HS-5 (cell line): ENCODE measurements at places on chromosomes 6 and 20.
A peak's percentile ranks its signal among the peaks of the same experiment; 100 is the strongest.

DNA sequence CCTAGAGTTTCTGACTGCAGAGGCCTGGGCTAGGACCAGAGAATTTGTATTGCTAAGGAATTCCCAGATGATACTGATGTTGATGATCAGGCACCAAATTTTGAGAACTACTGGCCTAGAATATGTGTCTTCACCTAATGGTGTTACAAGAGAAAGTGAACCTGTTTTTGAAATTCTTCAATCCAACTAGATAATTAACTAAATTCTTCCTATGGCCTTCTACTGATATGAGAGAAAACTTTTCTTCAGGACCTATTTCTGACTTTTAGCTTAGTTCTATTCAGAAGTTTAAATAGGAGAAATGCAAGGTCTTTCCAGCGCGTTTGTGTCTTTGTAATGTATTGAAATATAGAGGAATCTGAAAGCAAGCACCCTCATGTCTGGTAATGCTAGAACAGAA is 7.3 kb downstream of the NKAIN2 start:
- DNase-seq: no peak

DNA sequence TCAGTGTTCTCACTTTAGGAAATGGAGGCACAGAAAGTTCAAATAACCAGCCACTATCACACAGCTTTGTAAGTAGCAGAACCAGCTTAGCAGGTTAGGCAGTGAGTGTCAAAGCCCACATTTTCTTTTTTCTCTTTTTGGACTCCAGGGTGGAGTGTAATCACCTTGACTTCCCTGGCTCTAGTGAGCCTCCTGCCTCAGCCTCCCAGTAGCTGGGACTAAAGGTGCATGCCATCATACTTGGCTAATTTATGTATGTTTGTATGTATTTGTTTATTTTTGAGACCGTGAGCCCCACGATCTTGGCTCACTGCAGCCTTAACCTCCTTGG is 7.8 kb upstream of the NCOA3 start:
- DNase-seq: no peak

DNA sequence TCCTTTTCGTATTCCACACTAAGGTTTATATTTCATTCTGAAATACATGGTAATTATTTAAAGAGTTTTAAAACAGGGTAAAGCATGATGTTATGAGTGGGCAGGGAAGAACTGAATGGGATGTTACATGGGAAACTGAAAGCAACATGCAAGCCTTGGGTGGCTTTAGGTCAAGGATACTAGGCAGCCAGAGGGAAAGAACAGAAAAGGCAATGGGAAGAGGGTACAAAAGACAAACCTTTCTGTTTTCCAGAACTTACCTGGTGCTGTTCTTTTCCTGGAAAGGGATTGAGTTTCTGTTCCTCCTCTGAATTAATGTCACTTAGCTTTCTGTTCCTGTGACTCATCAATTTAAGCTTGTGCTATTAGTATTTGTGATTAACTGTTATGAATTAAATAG is 71.2 kb upstream of the SMIM8 start:
- DNase-seq: no peak

DNA sequence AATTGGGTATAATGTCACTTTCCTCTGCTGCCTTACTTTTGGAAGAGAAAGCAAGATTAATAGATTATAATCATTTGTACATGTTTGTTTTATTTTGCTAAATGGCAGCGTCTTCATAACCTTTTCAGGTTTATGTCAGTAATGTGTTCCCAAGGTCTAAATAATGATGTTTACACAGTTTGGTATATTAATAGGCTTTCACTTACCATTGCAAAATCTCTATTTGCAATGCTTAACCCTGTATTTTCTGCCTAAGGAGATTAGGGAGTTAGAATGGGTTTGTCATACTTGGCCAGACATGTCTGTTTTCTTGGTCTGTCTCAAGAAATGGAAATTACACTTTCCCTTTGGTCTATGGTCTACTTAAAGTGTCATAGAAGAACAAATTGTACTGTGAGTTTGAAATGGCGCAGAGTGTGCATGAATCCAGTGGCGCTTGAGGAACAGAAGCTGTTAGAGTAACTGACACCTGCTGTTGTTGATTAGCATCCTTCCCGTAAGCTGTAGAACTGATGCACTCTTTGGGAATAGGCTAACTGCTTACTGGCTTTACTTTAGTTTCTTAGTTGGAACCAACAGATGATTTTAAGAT is 261.1 kb downstream of the SAMD5 start:
- no peak for DNase-seq

GRCh38 chr20:33874129-33874528 is 63.0 kb downstream of the CHMP4B start:
- DNase-seq: no peak

DNA sequence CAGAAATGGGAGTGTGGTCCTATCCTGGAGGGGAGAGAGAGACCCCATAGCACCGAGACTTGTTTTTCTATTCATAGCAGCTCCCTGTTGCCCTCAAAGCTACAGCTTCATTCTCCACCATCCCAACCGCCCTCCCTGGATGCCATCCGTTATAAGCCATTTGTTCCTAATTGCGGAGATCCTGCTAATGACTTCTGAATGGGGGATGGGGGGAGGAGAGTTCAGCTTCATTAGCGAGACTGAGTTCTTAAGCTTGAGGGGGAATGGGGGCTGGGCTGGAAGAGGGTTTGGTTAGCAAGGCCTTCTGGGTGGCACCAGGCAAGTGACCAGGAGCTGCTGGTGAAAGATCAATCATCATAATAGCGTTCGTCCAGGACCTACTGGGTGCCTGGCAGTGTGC is 27.1 kb downstream of the FOXP4 start:
- DNase-seq: no peak

- DNase-seq: no peak
Measured at GRCh38 chr20:47688385-47689381, 96.6 kb downstream of the SULF2 start.

- DNase-seq: no peak
Measured at GRCh38 chr20:63009988-63010769, 3.4 kb upstream of the BHLHE23 start.

DNA sequence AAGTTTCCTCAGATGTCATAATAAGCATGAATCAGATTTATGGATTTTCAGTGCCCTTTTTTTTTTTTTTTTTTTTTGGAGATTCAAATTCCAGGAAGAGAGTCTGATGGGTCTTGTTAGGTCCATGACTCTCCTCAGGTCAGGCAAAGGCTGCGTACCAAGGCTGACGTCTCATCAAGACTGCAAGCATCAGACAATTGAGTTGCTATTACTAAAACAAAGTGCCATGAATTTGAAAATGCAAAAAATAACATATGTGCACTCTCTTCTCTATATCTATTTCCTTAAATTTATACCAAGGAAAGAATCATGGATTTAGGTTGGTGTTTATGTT is 134.7 kb downstream of the FAM83B start:
- no peak for DNase-seq

GRCh38 chr20:16974080-16974854 is 226.1 kb downstream of the OTOR start:
- no peak for DNase-seq

- DNase-seq: no peak
Measured at GRCh38 chr6:109498936-109499335, 15.9 kb upstream of the ZBTB24 start.

DNA sequence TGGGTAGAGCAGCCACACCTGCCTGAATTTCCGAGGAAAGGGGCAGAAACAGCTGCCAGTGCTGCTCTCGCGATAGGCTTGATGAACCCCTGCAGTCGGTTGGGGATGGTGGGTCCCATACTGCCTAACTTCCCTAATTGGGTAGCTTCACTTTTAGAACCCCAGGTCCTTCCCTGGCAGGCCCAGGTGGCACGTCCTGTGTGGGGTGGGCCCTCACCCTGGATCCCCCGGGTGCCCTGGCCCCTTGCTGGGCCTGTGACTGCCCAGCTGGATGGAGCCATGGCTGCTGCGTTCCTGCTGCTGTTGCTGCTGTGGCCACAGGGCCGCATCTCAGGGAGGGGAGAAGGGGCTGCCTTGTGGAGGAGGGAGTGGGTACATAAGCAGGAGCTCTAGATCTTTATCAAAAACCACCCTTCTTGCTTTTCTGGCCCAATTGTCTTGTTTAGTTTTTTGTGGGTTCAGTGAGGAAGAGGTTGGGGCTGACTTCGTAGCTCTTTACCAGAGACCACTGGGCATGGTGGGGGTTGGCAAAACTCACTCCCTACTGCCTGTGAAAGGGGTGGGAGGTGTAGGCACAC is 19.2 kb downstream of the TREML4 start:
- DNase-seq: no peak

GRCh38 chr20:34311118-34312023 is 8.2 kb upstream of the AHCY start:
- DNase-seq: no peak

DNA sequence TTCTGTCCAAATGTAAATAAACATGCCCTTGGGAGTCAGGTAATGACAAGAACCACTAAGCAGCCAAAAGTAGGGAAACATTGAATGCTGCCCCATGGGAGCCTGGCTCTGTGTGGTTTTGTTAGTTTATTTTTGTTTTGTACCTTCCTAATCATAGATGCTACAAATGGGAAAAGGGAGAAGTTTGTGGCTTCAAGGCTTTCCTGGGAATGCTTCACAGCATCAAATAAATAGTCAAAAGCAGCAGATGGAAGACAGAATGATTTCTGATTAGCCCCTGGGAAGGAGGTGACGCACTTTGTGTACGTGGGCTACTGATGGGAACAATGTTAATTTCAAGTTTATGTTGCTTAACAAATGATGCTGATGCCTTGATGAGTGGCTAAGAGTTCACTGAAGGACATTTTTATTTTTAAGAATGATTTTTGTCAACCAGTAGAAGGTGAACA is 532.7 kb downstream of the BCKDHB start:
- DNase-seq: no peak

- DNase-seq: no peak
Measured at GRCh38 chr6:156697225-156697830, 79.8 kb upstream of the ARID1B start.

DNA sequence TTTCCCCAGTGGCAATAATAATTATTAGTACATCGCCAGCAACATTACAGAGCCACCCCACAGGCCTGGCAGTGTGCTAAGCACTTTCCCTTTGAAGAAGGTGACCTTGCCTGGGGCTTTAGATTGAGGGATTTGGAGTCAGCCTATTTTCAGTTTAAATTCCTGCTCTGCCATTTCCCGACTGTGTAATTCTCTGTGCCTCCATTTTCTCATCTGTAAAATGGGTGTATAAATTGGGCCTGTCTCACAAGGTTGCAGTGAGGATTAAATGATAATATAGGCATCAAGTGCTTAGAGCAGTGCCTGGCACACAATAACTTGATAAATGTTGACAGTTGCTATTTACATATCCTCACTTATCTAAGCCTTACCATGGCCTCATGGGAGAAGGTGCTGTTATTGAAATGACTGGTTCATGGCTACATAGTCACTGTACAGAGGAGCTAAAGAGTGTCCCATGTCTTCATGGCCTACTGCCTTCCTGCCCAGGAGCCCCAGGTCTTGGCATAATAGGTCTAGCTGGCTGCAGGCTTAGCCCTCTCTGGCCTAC is 5.1 kb upstream of the SCRT2 start:
- DNase-seq: no peak

- no peak for DNase-seq
Measured at GRCh38 chr20:35699957-35700624, 886 bp downstream of the ROMO1 start.

DNA sequence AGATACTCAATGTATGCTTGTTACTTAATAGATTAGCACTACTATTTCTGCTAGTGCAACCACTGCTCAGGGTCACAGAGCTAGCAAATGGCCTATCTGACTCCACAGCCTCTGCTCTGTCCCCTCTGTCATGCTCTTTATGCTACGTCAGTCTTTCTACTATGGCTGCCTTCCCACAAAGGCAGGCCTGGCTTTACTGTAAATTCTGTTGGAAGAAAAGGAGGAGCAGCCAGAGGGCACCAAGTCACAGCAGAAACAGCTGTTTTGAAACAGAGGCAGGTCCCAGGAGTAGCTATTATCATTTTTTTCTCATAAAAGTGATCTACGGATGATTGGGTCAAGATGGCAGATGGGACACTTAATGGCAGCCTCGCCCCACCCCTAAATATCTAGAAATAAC is 10.0 kb upstream of the ELMO2 start:
- DNase-seq: no peak

GRCh38 chr20:55583036-55583435 is 422.3 kb downstream of the CBLN4 start:
- DNase-seq: no peak

DNA sequence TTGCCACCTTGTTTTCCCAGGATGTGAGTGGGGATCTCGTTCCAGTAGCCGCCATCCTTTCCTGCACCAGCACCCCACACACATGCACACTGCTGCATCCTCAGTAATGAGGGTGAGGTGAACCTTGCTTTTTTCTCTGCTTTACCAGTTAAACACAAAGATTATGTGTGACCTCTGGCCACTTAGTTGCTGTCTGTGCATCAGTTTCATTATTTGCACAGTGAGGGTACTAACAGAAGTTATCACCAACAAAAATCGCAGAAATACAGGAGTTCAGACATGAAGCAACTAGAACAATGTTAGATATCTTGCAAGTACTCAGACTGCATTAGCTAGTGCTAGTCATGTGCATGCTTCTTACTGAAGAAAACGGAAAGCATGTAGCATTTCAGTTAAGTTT is 17.4 kb upstream of the DACT2 start:
- DNase-seq: no peak

DNA sequence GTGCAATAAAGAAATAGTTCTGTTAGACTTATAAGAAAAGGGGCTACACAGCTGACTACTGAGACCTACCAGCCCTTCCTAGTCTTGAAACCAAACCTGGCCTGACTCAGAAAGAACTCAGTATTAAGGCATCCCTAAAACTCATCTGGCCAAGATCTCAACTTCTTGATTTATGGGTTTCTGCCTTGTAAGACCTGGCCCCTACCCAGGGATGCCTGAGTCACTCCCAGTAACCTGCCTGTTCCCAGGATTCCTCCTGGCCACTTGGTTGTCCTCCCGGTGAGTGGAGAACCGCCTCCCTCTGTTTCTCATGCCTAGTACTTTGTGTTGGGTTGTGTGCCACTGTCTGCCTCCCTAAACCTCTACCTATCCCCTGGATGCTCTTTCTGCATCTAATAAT is 189.4 kb upstream of the PREP start:
- DNase-seq: peak; percentile 65

DNA sequence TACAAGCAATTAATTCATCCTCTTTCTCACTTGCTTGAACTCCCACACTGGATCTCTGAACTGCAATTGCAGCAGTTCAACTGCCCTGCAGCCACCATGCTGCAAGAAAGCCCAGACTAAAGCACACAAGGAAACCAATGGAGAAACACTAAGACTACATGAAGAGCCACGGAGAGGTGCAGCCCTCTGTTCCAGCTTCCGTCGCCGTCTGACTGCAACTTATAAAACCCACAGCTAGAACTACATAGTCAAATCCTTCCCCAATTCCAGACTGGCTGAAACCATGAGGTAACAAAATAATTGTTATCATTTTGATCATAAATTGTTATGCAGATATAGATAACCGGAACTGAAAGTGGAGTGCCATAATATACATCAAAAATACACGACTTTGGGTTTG is 21.1 kb upstream of the THEMIS start:
- DNase-seq: no peak

DNA sequence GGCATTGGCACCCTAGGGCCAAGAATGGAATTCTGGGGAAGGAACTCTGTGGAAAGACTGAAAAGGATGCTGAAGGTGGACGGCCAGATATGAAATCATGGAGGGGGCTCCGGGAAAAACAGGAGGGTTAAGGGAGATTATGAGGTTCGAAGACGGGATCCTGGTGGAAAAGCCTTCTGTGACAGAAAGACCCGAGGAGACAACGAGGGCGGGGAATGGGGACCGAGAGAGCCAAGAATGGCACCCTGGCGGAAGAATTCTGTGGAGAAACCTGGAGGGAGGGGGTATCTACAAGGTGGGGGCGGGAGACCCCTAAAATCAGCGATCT is 426 bp downstream of the TRMT6 start:
- no peak for DNase-seq
